ACHN (cell line): ENCODE measurements at places on chromosomes 5 and 9.
A peak's percentile ranks its signal among the peaks of the same experiment; 100 is the strongest.

DNA sequence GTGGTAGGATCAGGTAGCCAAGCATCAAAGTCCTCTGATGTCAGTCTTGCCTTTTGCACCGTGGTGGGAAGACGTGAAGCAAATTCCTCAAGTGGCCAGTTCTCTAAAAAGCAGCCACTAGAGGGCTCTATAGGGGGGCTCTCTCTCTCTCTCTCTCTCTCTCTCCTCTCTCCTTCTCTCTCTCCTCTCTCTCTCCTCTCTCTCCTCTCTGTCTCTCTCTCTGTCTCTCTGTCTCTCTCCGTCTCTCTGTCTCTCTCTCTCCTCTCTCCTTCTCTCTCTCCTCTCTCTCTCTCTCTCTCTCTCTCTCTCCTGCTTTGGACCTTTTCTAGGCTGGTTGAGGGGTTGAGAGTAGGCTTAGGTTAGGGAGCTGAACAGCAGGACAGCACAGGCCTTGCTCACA lies 13.9 kb upstream of the OSMR start:
- peak; percentile 42 for DNase-seq

DNA sequence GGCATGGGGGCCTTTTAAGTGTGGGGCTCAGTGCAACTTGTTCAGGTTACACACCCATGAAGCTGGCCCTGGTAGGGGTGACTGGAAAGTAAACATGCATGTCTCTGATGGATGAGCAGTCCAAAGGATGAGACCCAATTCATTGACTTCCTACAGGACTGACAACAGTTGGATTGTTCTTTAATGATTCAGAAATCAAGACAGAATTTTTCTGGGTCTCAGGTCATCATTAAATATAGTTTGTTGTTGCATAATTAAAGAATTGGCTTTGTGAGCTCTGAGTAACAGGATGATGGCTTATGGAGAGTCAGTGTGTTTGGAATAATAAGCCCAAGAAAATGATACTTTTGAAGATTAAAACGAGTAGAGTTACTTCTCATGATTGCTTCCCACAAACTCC lies 604.2 kb upstream of the CLINT1 start:
- DNase-seq, result no peak

DNA sequence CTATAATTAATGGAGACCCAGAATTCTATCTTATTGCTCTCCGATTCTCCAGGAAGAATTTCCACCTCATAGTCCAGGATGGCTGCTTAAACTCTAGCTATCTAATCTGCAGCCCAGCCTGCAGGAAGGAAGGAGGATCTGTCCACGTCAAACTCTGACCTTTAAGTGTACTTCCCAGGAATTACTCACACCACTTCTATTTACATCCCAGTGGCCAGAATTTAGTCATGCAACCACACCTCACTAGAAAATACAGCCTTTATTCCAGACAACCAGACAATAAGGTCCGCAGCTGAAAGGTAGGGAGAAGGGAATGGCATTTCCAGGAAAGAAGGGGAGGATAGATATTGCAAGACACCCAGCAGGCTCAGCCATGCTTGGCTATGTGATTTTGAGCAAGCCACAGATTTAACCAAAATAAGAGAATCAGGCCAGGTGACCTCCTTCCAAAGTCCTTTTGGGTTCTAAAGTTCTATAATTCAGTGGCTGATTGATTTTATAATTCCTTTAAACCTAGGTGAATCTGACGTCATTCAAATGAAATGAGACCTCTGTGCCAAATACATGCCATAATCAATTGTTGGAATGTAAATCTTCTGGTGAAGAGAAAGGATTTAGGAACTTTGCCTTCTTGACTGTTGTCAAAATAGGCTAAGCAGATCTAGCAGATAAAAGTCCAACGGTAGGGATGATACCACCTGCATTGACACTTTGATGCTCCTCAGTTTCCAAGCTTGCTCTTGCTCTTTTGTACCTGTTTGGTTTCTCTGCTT lies 3.7 kb upstream of the DENND1A start:
- peak; percentile 28 for DNase-seq

- peak; percentile 41 for DNase-seq
These were observed 57.8 kb upstream of the ANXA1 start for GRCh38 chr9:73093740-73094379.

DNA sequence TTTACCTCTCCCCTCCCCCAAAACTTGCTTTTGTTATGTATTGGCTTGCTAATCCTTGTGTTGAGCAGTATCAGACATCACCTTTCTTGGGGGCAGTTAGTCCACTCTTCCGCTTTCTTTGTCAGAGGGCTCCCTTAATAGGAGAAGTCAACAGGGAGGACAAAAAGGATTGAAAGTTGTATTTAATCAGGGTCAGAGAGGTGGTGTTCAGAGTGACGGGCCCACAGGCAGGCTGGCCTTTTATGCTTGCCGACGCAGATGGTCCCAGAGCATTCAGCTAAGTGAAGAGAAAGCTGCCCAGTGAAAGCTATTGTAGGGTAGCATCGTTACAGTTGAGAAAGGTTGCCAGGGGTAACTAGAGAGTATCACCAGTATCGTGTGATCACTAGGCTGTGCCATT lies 131.1 kb downstream of the ZCCHC7 start:
- no peak for DNase-seq

DNA sequence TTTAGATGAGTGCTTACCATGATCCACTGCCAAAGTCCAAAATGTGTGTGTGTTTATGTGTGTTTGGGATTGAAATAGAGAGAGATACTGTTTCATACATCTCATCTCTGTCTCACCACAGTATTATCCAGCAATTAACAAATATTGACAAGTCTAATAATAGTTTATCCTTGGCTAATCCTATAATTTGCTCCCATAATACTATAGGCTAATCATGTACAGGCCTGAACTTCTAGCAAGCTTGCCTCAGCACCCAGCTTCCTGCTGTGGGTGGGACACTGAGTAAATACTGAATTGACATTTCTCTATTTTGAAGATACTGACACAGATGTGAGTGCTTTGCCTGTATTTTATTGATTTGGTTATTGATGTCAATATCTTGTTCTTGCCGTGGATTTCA lies 35.3 kb upstream of the KCNV2 start:
- no peak for DNase-seq

- no peak for DNase-seq
These were observed 24.2 kb downstream of the PPIC start for GRCh38 chr5:123012321-123012720.

GRCh38 chr9:100377015-100377414 lies 24.3 kb upstream of the TEX10 start:
- no peak for DNase-seq

GRCh38 chr5:180644825-180645273 lies 4.6 kb downstream of the FLT4 start:
- DNase-seq, result no peak

DNA sequence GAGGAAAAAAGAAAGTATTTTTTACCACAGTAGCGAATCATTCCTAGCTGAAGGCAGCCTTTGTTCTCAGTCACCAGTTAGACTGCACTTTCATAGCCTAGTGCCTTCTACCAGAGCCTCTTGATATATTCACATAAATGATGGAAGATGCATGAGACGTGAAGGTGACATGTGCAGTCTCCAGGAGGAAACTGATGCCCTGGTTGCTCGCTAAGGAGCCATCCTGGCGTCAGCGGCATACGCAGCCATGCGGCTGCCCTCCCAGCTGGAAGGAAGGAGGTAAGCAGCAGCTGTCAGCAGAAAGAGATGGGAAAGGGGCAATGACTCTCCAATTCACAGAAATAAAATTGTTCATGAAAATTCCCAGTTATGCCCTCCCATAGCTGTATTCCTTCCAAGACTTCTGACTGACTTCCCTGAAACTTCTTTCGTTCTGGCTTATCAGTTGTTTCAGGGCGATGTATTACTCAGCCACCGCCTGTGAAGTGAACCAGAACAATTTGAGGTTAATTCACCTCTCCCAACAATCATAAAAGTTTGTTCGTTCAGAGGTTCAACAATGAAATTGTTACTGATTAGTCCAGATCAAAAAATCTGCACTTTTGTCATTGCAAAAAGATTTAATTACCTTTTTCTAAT lies 331.2 kb downstream of the NR2F1-AS1 start:
- peak; percentile 15 for DNase-seq

- DNase-seq, result peak; percentile 50
These were observed 8.7 kb downstream of the ASS1 start for GRCh38 chr9:130453487-130453886.

DNA sequence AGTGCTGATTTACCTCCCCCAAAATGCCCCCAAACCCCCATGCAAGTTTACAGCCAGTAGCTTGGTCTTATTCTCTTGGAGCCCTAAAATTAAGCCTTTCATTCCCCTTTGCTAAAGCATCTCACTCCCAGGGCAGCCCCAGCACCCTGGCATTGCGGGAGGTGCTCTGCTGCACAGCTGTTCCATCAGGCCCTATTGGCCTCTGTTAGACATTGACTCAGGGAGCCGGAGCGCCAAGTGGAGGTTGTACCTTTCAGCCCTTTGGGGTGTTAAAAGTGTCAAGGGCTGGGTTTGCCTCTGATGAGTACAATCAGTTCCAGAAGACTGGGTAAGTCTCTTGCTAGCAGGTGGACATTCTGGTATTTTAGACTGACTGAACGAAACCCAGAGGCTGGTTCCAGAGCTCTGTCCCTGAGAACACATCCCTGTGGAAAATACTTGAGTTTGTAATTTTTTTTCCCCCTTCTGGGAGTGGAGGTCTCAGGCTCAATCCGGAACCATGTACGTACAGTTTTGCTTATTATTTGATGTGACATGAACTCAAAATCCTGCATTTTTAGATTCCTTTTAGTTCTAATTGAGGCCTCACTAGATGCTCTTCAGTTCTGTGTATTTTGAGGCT lies 102.4 kb downstream of the UBE2R2 start:
- DNase-seq, result no peak

- DNase-seq, result peak; percentile 86
These were observed at the start of gene MED27 for GRCh38 chr9:132079391-132080091. Gene MED27 (minus strand): TSS chr9:132079867. CDS start chr9:132079844, 23 bp downstream.

DNA sequence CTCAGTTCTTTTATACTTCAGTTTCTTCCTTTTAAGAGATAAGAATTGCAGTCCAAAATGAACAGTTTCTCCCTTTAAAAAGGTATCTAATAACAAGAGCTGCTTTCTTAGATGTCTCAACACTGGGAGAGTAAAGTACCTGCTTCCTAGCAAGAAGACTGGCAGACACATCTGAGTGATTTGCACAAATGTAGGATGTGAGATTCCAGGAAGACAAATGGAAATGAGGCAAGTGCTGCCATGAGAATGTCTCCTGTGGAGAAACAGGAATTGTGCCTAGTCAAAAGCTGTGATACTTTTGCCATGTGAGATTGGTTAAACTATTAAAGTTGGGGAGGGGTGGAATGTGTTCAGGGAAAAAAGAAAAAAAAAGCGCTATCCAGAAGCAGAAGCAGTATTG lies 159.1 kb downstream of the HTR1A start:
- DNase-seq, result no peak

DNA sequence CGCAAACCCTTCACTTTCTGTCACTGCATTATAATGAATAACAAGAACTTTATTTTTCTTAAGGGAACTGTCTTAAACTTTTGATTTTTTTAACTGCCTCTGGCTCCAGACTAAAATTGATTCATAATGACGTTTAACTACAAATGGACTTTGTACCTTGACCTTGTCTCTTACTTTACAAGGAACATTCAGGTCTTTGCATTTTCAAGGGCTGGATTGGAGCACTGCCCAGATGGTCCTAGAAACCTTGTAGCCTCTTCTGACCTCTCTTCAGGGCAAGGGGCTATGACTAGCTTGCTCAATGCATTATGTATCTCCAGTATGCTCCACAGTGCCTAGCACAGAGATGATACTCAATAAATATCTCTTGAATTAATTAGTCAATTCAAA lies 612.6 kb upstream of the CLINT1 start:
- no peak for DNase-seq

DNA sequence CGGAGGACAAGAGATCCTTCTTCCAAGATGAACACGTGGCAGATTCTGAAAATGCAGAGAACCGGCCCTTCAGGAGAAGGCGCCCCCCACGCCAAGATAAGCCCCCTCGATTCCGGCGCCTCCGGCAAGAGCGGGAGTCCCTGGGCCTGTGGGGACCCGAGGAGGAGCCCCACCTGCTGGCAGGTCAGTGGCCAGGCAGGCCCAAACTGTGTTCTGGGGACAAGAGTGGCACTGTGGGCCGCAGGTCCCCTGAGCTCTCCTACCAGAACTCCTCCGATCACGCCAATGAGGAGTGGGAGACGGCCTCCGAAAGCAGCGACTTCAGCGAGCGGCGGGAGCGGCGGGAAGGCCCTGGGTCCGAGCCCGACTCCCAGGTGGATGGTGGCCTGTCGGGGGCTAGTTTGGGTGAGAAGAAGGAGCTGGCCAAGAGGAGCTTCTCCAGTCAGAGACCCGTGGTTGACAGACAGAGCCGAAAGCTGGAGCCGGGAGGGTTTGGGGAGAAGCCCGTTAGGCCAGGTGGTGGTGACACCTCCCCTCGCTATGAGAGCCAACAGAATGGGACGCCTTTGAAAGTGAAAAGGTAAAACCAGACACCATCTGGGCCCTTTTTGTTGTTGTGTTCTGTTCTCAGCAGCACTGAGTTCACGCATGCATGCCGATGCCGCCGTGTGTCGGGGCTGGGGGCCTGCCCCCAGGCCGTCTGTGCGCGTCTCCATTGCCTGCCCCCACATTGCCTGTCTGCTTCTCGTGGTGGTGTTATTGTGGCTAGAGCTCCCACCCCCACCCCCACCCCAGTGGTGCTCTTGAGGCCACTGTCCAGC lies 26.6 kb upstream of the POMT1 start:
- no peak for DNase-seq

GRCh38 chr5:35009657-35010056 lies 38.1 kb downstream of the AGXT2 start:
- DNase-seq, result no peak

- no peak for DNase-seq
These were observed 64.7 kb downstream of the P4HA2 start for GRCh38 chr5:132162945-132163344.

- no peak for DNase-seq
These were observed 13.0 kb downstream of the SUB1 start for GRCh38 chr5:32598260-32598937.

GRCh38 chr9:32706004-32706724 lies 70.7 kb upstream of the TAF1L start:
- no peak for DNase-seq

- no peak for DNase-seq
These were observed 193.8 kb downstream of the CSNK1G3 start for GRCh38 chr5:123705741-123706140.

GRCh38 chr9:132673355-132673754 lies 3.1 kb downstream of the GTF3C4 start:
- DNase-seq, result peak; percentile 42

DNA sequence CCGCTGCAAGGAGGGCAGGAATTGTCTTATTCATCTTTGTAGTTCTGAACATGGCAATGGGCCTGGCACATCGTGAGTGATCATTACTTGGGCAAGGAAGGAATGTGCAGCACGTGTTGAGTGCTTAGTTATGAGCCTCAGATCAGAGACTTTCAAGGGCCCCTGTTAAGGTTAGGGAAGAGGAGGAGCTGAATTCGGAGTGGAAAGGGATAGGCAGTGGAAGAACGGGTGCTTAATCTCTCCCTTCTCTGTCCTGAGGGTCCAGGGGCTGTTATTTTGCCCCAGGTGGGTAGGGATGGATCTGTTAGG lies 59.5 kb upstream of the RARS1 start:
- DNase-seq, result no peak

DNA sequence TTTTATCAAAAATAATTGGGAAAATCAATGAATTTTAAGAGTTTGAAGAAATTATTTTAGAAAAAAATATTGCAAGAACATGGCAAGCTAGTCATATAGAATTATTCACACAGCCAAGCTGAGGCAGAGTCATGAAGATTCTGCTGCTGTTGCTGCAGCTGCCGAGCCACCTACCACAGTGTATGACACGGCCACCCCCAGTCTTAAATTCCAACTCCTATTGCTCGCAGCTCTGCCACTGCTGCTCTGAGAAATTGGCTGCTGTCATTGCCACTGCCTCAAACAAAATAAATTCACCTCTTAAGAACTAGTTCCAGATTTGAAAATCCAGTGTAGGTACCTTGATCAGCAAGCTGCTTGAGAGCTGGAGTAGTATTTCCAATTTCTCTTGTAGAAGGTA lies 1318.8 kb upstream of the ACO1 start:
- DNase-seq, result no peak
